Midbrain (tissue), 1 donor: ENCODE measurements at places on chromosomes 6 and 20.

DNA sequence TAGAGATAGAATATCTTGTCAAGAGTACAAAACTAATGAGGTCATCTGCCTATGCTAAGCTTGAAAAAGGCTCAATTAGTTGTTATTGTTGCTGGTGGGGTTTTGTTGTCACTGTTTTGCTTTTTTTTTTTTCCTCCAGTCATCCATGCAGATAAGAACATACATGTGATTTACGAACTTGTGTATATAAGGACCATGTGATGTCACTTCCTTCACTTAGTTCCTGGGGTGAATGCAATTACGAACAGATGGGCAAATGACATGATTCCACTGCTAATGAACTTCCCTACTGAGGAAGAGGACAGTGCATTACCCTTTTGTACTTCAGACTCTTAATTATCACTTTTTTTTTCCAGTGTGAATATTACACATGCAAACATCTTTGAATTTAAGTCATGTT lies 1175.3 kb upstream of the GJE1 start:
- no peak for DNase-seq

DNA sequence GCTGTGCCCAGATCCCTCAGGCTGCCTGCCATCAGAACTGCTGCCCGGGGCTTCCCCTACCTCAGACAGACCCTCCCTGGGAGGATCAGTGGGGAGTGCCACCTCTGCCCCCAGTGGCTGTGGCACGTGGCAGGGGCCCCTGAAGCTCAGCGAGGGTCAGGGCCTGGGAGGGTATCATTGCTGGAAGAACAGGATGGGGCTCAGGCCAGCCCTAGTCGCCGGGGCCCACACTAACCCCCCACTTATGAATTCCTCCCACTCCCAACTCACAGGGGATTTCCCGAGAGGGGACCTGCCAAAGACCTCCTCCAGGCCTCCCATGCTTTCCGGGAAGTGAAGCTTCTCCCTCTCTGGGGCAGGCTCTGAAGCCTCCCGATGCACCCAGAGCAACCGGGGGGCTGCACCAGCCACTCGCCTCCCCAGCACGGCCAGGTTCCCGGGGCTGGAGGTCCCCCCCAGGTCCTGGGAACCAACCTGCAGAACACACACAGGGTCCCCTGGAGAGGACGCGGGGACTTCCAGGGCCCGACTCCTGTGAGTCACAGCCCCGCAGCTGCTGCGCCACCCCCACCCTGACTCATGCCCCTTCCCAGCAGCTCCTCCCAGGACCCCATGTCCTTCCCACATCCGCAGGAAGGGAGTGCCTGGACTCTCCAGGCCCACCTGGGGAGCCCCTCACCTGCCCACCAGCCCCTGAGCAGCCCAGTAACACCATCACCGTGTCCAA lies 2.5 kb downstream of the TNFRSF6B start:
- DNase-seq, result no peak

- DNase-seq, result no peak
These were observed 17.4 kb downstream of the CHRNA4 start for GRCh38 chr20:63343460-63344445.

DNA sequence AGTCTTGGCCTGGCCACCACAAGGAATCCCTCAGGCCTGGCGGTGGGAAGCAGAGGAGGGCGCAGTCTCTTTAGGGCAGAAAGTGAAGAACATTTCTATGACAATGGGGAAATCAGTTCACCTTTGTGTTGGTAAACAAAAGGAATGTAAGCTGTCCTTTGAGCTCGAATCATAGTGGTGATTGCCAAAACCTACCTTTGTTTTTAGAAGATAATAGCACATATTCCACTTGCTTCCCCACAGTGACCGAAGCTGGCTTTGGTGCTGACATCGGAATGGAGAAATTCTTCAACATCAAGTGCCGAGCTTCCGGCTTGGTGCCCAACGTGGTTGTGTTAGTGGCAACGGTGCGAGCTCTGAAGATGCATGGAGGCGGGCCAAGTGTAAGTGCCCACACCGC lies 144.1 kb downstream of the MTHFD1L start:
- no peak for DNase-seq

DNA sequence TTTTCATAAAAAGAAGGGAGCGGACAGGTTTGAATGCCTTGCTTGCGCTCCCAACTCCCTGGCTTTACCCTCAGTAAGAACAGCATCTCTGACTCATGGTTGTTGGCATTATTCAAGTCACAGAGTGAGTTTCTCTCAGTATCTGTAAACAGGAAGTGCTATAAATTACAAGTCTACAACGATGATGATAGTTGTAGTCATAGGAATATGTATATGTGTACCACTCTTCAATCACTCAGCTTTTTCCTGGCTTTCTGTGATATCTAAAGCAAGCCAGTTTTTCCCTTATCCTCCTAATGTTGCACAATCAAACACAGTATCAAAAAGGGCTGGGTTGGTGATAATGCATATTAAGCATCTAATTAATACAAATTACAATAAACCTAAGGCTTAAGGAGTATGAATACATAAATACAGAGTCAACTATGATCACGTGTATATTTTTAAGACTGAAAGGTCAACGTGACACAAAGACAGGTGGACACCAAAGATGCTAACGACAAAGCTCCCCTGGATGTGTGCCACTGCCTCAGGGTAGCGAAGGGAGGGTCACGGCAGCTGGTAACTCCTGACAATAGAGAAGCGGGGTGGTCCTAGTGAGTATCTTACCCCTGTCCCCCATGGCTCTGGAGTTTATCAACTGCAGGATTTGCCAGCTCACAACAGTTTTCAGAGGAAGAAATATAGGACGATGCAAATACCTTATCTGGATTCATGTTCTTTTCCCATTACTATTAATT lies 202.8 kb downstream of the BTBD9 start:
- no peak for DNase-seq

DNA sequence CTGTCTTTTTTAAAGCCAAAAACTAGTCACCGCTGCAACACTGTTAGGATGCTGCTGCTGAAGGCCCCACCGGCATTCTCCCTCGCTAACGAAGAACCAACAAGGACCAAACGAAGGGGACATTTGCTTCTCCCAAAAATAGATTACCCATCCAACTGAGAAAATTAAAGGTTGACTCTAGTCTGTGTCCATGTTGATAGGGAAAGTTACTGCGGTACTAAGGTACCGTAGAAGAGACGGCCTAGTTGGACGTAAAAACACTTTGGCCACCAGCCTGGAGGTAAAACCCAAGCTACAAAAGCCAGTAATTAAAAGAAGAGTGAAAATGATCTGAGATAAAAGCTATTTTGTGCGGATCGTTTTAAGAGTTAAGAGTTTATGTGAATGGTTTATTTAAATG lies 11.8 kb upstream of the FOXF2 start:
- no peak for DNase-seq

- no peak for DNase-seq
These were observed 149.6 kb downstream of the RIMS1 start for GRCh38 chr6:72035966-72036365.

DNA sequence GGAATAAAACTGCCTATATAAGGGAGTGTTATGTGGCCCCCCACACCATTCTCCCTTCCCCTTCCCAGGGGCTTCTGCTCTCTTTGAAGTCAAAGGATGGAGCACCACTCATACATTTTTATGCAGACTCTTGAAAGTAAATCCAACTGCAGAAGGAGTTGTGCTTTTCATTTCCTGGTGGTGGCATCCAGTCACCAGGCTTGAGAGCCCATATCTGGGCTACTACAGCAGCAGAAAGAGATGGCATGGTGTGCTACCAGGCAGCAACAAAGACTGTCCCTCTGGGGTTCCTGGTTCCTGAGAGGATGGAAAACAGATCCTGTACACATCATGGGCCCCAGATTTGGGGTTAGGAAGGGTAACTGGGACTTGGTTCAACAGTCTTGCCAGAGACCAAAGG lies 226.4 kb downstream of the CLIC5 start:
- DNase-seq, result no peak

- DNase-seq, result no peak
These were observed 8.2 kb downstream of the ASXL1 start for GRCh38 chr20:32366380-32366779.
